ENCODE measurements at places on chromosomes 4 and X.
A peak's percentile ranks its signal among the peaks of the same experiment; 100 is the strongest.

- no peak for DNase-seq
These were observed 2463.1 kb downstream of the ARAP2 start for GRCh38 chr4:33780952-33781791.

- DNase-seq, result peak; percentile 27
These were observed 10.2 kb upstream of the YIPF6 start for GRCh38 chrX:68488657-68489056.

- DNase-seq, result no peak
These were observed 37.1 kb upstream of the TRPC3 start for GRCh38 chr4:121988950-121989349.

GRCh38 chr4:83504996-83505395, 20.1 kb upstream of the ABRAXAS1 start:
- DNase-seq, result no peak

- DNase-seq, result no peak
These were observed 7.2 kb downstream of the IL15 start for GRCh38 chr4:141643557-141643956.

- no peak for DNase-seq
These were observed 47.7 kb upstream of the FAM9A start for GRCh38 chrX:8848911-8849310.

All from HuH-7.5 (cell line).